ENCODE measurements at places on chromosomes 5 and 9.
A peak's percentile ranks its signal among the peaks of the same experiment; 100 is the strongest.

DNA sequence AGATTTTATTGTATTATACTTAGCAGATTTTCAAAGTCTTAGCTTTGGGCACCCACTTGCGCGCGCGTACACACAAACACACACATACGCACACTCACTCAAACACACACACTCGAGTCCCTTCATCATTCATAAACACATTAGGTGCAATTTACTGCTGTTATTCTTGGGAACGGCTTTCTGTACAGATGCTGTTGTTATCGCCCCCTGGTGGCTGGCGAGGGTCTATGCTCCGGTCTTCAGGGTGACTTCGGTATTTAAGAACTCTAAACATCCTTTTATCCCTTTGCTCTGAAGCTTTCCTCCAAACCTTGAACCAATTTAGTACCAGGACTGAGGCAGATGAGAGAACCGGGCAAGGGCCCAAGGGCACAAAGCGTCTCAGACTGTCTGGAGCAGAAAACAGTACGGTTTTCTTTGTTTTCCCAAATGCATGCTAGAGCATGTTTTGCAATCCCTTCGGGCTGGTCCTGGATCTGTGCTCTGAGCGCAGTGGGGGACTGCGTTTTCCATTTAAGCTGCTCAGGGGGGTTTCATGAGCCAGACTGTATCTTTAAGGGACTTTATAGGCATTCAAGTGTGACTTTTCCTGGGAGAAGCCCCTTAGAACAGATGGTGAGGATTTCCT, 1.7 kb upstream of the SLIT3 start:
- DNase-seq: peak; percentile 72

- no peak for DNase-seq
Observed at GRCh38 chr5:98309785-98310598, 463.5 kb upstream of the RGMB start.

DNA sequence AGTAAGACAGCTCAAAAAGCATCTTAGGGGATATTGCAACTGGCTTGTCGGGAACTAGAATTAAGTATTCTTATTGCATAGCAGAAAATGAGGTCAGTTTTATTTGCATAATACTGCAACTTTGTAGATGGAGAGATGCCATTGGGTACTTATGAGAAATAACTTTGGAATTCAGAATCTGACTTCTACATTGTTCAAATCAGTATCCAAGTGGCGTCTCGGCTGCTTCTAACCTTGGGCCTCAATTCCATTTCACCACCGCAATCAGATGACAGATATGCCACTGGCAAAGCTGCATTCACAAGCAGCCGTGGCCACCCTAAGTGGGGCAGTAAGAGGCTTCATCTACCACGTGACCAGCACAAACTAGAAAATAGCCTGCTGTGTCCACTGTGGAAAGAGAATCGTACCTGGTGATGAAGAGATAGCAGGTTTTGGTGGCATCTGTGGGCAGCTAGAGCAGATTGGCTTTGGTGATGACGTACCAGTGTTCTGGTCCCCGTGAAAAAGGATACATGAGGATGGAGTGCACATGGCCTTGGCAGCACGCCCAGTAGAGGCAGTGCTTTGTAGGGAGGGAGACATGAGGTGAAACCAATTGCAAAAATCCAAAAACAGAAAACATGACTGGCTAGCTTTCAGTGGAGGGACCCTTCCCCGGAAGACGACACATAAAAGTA, 116.6 kb downstream of the KLHL3 start:
- DNase-seq: no peak

GRCh38 chr5:100575815-100576214, 40.6 kb downstream of the FAM174A start:
- no peak for DNase-seq

DNA sequence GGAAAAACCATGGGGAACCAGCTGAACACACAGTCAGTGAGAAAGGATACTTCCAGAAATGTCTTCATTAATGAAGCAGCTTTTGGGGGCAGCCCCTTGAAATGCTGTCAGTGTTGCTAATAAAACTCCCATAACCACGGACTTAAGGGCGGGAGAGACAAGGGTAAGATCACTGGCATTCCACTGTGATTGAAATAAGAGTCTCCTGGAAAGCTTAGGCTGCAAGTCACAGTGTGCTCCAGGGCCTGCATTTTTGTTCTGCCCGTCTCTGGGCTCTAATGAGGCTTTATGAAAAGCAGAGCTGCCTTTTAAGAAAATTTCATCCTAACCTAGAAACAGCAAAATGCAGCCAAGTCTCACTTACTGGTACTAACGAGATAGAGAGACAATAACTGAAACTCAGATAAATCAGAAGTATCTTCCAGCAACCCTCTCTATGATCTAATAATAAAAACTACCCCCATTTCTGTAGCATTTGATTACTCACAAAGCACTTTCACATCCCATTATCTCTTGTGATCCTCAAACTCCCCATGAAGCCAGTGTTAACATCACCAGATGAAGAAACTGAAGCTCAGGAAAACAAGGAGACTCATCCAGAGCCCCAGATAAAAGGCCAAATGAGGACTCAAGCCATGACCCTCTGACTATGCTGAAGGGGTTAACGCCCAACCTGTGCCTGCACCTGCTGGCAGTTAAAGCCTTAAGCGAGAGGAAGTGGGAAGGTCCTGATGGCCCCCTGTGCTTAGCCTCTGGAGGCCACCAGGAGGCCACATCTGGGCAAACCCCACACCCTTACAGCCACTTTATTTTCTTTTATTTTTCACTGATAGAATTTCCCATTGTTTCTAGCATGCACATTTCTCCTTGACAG, 37.5 kb downstream of the SPOCK1 start:
- no peak for DNase-seq

DNA sequence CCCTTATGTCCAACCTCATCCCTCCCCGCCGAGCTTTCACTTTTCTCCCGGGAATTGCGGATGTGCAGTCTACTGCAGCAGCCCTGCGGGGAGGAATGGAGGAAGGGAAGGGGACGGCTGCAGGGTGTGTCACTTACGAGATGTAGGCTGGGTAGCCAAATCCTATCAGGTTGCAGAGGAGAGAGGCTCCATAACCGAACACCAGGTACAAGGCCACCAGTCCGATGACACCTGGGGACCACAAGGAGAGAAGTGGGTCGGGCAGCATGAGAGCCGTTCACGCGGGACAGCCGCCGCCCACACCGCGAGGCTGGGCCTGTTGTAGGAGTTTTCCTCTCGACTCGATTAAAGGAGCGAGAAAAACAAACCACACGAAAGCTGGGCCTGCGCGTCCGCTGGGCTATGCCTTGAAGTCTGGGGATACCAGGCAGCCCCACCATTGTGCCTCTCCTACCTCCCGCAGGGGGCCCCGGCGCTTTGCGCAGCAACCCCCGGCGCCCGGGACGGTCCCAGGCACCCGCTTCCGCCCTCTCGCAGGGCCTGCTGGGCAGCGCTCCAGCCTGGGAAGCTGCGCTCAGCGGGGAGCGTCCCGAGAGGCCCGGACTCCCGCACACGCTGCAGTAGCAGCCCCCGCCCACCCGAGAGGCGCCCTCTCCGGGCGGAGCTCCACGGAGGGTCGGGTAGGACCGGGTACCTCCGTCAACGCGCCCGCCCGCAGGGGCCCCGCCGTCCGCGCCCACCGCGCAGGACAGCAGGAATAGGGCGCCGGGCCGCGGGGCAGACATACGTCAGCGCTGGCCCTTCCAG, 798 bp downstream of the REEP5 start:
- DNase-seq: peak; percentile 55

DNA sequence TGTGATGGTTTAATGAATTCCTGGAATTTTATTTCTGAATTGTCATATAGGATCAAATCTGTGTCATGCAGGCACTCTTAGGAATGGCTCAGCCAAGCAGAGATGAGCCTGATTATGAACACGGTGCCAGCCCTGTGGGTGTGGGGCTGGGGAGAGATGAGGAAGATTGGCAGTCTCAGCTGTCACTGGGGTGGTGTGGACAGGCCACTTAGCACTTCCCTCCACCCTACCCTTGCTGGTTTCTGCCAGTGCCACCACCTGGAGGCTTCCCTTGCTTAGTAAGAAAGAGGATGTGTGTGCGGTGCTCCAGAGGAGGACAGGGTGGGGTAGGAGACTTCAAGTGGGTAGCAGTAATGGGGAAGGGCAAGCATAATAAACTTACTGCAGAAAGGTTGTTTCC, 226.6 kb downstream of the CD180 start:
- DNase-seq: no peak

DNA sequence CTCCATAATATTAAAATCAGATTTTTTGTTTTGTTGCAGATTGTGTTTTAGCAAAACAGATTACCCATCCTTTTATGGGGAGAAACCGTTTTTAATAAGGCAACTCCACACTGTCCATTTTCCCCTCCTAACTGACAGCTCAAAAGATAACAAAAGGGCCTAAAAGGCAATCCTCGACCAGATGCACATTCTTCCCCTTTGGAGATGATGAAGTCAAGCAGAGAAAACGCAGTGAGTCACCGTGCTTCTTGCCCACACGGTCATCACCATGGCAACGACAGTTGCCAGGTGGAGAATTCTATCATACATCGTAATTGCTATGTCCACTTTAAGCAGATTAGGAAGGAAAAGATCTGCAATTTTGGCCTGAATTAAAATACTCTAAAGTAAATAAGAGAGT, 96.4 kb downstream of the DIRAS2 start:
- no peak for DNase-seq

GRCh38 chr5:27571681-27572080, 533.3 kb upstream of the CDH9 start:
- DNase-seq: no peak

DNA sequence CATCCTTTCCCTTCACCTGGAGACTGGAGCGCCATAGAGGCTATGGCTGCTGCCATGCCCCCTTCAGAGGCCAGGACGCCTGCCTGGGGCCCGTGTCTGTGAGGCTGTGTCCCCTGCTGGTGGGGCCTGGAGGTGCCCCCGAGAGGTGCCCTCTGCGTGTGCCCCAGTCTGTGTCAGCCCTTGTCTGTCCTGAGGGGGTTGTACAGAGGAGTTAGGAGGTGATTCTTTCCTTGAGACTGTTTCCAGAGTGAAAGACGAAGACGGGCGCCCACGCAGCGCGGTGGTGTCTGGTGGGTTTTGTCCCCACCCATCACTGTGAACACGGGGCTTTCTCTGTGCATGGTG, 24.6 kb downstream of the TRAF2 start:
- DNase-seq: no peak

- DNase-seq: no peak
Observed at GRCh38 chr5:135194573-135195269, 160.7 kb upstream of the PITX1 start.

GRCh38 chr5:6397536-6398269, 19.4 kb upstream of the MED10 start:
- no peak for DNase-seq

DNA sequence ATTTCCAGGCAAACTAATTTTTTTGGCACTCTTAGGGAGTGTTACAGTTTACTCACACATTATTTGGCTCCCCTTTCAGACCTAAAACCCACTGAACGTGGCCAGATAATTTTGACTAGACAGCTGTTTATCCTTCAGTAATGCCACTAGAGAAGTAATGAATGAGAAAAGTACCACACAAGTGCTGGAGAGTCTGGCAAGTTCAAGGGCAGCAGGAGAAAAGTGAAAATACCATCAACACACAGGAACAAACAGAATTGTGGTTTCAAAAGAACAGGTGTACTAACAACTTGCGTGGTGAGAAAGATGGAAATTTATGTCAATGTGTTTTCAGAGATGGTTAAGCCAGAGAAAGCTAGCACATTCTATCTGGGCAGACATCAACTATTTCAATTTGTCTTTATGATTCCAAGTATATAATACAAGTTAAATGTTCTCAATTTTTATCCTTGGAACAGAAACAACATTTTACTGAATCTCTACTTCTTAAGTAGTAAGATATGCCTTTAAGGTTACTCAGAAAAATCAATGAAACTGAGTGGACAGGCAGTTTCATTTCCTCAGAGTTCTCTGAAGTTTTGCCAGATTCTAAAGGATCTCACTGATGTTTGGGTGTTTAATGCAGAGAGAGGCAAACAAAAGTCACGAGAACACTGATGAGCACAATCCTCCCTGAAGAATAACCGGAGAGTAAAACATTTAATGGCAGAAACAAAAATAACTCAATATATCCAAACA, 91.0 kb downstream of the ARSB start:
- no peak for DNase-seq

GRCh38 chr9:129141066-129142041, 30.1 kb downstream of the PTPA start:
- no peak for DNase-seq

DNA sequence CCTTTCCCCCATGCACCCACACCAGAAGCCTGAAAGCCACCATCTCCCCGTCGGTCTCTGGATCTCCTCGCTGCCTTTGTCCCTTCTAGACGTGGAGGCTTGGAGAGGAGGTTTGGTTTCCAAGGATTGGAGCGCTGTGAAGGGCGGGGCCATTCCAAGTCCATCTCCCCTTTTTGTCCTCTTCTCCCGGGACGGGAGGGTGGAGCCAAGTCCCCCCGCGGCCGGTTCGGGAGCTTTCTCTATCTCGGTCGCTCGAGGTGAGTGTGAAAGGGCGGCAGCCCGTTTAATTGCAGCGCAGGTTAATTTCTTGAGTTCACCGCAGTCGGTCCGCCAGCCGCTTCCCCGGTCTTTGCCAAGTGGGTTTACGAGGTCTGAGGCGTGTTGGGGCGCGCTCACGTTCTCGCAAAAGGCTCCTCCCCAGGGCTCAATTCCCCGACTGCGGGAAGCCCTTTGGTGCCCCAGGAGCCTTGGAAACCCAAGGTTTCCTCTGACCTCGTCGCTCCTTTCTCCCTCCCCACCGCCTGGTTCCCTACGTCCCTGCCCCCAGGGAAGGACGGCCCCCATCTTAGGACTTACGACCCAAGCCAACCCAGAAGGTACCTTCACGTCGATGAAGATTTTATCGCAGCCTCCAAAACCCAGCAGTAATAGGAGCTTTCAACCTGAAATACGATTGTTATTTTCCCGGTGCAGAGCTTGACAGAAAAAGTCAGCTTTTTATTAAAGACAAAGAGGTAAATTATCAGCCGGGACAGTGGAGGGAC, 2.8 kb upstream of the ZNF462 start:
- no peak for DNase-seq

DNA sequence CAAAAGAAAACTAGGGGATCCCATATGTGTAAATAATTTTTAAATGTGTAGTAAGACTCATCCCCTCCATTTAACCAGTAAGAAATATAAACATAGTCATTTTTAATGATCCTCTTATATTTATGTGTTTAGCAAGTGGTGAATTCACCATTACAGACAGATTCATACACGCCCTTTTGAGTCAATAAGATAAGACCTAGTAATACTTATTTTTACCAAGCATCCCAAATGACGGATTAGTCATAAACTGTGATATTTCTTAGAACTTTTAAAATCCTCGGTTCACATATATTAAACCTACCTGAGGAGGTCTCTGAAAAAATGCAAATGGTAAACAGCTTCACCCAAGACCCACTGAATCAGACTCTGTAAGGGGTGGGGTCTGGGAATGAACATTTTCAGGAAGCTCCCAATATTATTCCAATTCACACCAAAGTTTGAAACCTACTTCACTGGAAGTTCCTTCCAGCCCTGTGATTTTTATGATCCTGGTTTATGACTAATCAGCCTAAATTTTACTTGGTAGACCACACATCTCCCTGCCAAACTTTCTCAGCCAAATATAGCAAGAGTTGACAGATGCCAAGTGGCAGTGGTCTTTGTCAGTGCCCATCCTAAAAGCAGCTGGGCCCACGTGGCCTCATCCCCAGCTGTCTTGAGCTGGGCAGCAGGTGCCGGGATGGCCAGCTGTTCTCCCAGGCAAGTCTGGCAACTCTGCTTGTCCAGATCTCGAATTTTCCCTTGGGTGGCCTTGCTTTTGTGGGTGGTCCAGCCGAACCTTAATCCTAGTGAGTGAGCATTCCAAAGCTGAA, 559.0 kb upstream of the RGMB start:
- no peak for DNase-seq

GRCh38 chr9:77883846-77884771, 147.5 kb downstream of the GNAQ start:
- no peak for DNase-seq
